ENCODE measurements at places on chromosomes 2 and 18.

DNA sequence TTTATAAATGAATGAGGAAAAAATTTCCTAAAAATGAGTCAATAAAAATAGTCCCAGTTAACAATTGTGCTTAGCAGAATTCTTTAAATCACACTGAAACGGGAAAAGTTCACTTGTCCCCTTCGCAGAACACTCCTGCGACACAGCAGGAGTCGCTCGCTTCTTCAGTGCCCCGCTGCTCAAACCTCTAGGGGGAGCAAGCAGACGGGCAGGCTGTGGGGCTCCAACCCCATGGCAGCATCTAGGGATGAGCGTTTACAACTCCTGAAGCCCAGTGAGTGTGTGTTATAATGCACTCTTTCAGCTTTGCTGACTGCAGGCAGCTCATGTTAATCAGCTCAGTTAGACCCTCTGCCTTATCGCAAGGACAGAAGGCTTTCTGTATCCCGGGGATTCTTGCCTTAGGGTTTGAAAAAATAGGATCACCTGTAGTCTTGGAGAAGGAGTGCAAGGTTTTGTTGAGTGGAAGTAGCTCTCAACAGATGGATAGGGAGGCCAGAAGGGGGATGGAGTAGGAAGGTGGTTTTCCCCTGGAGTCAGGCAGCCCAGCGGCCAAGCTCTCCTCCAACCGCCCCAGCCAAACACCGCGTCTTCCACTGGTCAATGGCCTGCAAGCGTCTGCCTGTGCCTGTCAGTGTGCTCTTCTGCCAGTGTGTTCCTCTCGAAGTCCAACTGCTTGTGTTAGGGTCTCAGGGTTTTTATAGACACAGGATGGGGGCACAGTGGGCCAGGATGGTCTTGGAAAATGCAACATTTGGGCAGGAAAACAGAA, 1977.7 kb upstream of the LRRTM1 start:
- no peaks in the 10 kb centered on the region for H3K27me3 ChIP-seq
- H3K4me1 ChIP-seq = no peaks in the 10 kb centered on the region
- no peak overlapping the region for H3K27ac ChIP-seq
- H3K4me3 ChIP-seq = no peak overlapping the region

DNA sequence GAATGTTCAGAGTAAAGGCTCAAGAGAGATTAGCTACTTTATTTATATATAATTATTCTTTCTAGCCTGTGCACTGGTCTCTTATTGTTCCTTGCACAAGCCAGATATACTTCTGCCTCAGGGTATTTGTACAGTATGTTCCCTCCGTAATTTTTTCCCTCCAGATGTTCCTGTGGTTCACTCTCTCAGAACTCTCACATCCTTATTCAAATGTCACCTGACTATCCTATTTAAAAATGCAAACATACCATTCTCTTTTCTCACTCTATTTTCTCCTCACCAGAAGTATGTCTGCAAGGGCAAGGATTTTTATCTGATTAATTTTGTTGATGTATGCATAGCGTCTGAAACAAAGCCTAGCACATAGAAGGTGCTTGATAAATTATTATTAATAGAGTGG, 64.0 kb upstream of the CERS6 start:
- no peaks in the 10 kb centered on the region for H3K27me3 ChIP-seq
- H3K27ac ChIP-seq = no peak overlapping the region
- no peaks in the 10 kb centered on the region for H3K4me1 ChIP-seq
- DNase-seq = no peak

GRCh38 chr18:54679318-54680149, 88.5 kb downstream of the DYNAP start:
- no peaks in the 10 kb centered on the region for H3K4me1 ChIP-seq
- H3K27ac ChIP-seq = no peak overlapping the region
- H3K27me3 ChIP-seq = no peaks in the 10 kb centered on the region
- no peaks in the 10 kb centered on the region for H3K36me3 ChIP-seq
- H3K4me3 ChIP-seq = no peak overlapping the region

GRCh38 chr2:172345956-172346555, 81.3 kb upstream of the ITGA6 start:
- no peaks in the 10 kb centered on the region for H3K27me3 ChIP-seq
- H3K4me3 ChIP-seq = no peak overlapping the region
- no peak overlapping the region for H3K27ac ChIP-seq

- DNase-seq = no peak
- H3K36me3 ChIP-seq = peaks cover 24% of the 10 kb centered on the region
- H3K27me3 ChIP-seq = peaks cover 23% of the 10 kb centered on the region
- H3K27ac ChIP-seq = no peak overlapping the region
- H3K4me3 ChIP-seq = no peak overlapping the region
Measured at GRCh38 chr2:219500135-219500534, 1.4 kb downstream of the GMPPA start.

GRCh38 chr2:158512323-158512722, 55.6 kb downstream of the PKP4 start:
- no peak overlapping the region for H3K27ac ChIP-seq
- no peaks in the 10 kb centered on the region for H3K36me3 ChIP-seq
- no peak for DNase-seq
- no peak overlapping the region for H3K4me3 ChIP-seq

DNA sequence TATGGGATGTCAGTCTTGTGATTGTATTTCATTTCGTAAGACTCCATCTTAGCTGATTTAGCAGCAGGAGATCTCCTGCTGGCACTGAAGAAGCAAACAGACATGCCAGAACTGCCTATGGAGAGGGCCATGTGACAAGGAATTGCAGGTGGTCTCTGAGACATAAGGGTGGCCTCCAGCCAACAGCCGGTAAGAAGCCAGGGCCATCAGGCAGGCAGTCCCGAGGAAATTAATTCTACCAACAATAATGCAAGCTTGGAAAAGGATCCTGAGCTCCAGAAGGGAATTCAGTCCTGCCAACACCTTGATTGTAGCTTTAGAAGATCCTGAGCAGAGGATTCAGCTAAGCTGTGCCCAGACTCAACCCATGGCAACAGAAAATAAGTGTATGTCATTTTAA, 87.1 kb upstream of the DNAJC10 start:
- H3K4me1 ChIP-seq = no peaks in the 10 kb centered on the region
- DNase-seq = no peak
- H3K27ac ChIP-seq = no peak overlapping the region
- H3K27me3 ChIP-seq = peaks cover 7% of the 10 kb centered on the region
- no peak overlapping the region for H3K4me3 ChIP-seq

DNA sequence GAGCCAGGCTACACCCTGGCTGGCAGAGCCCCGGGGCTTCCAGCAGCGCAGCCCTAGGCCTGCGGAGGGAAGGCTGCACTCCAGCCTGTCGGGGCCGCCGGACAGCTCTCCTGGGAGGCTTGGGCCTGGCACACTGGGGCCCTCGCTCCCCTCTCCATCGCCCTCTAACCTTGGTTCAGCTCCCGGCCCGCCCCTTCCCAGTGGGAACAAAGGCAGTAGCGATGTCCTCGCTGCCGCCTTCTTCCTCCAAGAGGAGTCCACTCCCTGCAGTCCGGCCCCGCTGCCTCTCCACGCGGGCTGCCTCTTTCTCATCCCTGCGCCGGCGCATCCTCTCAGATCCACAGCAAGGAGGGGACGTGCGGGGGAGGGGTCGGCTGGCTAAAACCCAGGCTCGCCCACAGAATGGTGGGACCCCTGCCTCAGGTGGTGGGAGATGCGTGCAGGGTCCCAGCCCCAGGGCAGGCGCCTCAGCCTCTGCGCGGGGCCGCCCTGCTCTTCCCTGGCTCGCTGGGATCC, 138.1 kb downstream of the TWIST2 start:
- no peak overlapping the region for H3K27ac ChIP-seq
- no peak for DNase-seq
- H3K36me3 ChIP-seq = no peaks in the 10 kb centered on the region
- no peak overlapping the region for H3K4me3 ChIP-seq

DNA sequence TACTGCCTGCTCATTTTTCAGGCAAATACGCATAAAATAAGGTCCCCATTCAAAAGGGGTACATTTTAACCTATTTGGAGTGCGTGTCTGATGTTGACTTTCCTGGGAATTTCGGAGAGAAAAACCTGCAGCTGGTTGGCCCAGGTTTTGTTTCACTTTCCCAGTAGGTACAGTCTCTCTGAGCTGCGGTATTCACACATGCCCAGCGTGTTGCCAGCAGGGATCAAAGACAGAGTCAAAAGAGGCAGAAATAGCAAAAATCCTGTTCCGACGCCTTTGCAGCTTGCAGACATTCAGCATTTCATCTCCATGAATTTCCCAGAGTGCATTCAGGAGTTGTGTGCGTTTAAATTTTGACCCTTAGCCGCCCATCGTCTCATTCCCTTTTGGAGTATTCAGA, 855.4 kb upstream of the CELF4 start:
- no peaks in the 10 kb centered on the region for H3K27me3 ChIP-seq
- H3K36me3 ChIP-seq = no peaks in the 10 kb centered on the region

DNA sequence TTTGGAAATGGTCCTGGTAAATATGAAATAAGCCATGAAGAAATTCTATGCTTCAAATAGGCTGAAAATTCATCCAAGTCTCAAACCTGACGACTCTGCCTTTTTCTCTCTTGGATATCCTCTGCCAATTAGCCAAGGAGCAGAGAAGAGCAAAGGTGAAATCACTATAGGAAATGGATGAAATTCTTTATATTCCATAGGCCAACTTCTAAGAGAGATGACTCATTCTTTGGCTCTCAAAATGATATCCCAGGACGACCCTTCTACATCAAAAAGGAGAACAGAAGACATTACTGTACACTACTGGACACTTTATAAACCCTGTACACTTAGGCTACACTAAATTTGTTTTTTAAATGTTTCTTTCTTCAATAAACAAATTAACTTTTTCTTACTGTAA, 22.7 kb downstream of the PDE1A start:
- H3K36me3 ChIP-seq = no peaks in the 10 kb centered on the region
- H3K27ac ChIP-seq = no peak overlapping the region
- H3K27me3 ChIP-seq = no peaks in the 10 kb centered on the region

GRCh38 chr2:197452754-197453122, 614 bp upstream of the COQ10B start:
- H3K4me1 ChIP-seq = peaks cover 20% of the 10 kb centered on the region
- peak overlapping the region; percentile 100 for H3K27ac ChIP-seq
- H3K4me3 ChIP-seq = peak overlapping the region; percentile 100
- H3K36me3 ChIP-seq = peaks cover 1% of the 10 kb centered on the region
- DNase-seq = no peak
- no peaks in the 10 kb centered on the region for H3K27me3 ChIP-seq

GRCh38 chr2:38159191-38159590, 83.2 kb upstream of the CYP1B1 start:
- no peaks in the 10 kb centered on the region for H3K36me3 ChIP-seq
- H3K4me3 ChIP-seq = no peak overlapping the region
- H3K27ac ChIP-seq = no peak overlapping the region
- H3K27me3 ChIP-seq = peaks cover 11% of the 10 kb centered on the region
- H3K4me1 ChIP-seq = no peaks in the 10 kb centered on the region

GRCh38 chr2:66566726-66567399, 131.9 kb downstream of the MEIS1 start:
- H3K4me1 ChIP-seq = no peaks in the 10 kb centered on the region
- H3K27ac ChIP-seq = no peak overlapping the region
- no peak overlapping the region for H3K4me3 ChIP-seq
- H3K36me3 ChIP-seq = no peaks in the 10 kb centered on the region
- peaks cover 6% of the 10 kb centered on the region for H3K27me3 ChIP-seq

DNA sequence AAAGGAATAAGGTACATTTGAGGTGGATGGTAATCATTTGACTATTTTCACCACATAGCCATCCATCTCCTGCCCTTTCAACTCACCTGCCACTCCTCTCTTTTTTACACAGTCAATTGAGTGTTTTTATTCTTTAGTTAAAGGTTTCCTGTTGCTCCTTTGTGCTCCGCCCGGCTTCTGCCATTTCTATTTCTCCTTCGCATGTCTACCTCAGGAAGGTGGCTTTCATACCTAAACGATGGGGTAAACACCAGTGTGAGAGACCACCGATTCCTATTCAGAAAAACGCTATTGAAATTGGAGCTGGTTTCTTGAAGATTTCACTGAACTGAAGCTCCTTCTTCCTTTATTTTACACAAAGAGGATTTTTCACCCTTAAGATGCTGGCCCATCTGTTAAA, 1628.0 kb upstream of the PIK3C3 start:
- H3K36me3 ChIP-seq = no peaks in the 10 kb centered on the region
- DNase-seq = no peak
- no peak overlapping the region for H3K27ac ChIP-seq
- no peaks in the 10 kb centered on the region for H3K27me3 ChIP-seq
- no peaks in the 10 kb centered on the region for H3K4me1 ChIP-seq
- H3K4me3 ChIP-seq = no peak overlapping the region

GRCh38 chr2:40299781-40300180, 152.1 kb downstream of the SLC8A1 start:
- DNase-seq = no peak
- no peaks in the 10 kb centered on the region for H3K4me1 ChIP-seq
- H3K4me3 ChIP-seq = no peak overlapping the region
- H3K27ac ChIP-seq = no peak overlapping the region
- H3K27me3 ChIP-seq = peaks cover 2% of the 10 kb centered on the region
- no peaks in the 10 kb centered on the region for H3K36me3 ChIP-seq

All from naive thymus-derived CD8-positive, alpha-beta T cell (primary cell).